A172 (cell line): ENCODE measurements at places on chromosomes 3 and 15. TPM values are rescaled to one million over a fixed set of nuclear protein-coding genes. Genes with fewer than 3 reads are reported as not detected.

The AHSG gene
- total RNA-seq, result not detected in 2 replicates

The B3GNT5 gene
- 15.8 and 18.0 TPM in 2 replicates for total RNA-seq

The GASK1A gene
- total RNA-seq, result not detected in 2 replicates

The CCDC39 gene
- 0.22 TPM in 1 of 2 replicates, not detected in the other for total RNA-seq

The LOXL1 gene
- 91.0 and 92.8 TPM in 2 replicates for total RNA-seq

The C3orf52 gene
- total RNA-seq, result 8.7 and 9.4 TPM in 2 replicates

The CPNE4 gene
- not detected in 2 replicates for total RNA-seq

The TLNRD1 gene
- total RNA-seq, result 9.4 and 11.8 TPM in 2 replicates

The NUSAP1 gene
- total RNA-seq, result 182 and 215 TPM in 2 replicates

The ITIH1 gene
- not detected in 2 replicates for total RNA-seq

The VIPR1 gene
- not detected in 2 replicates for total RNA-seq

The KBTBD12 gene
- not detected in 2 replicates for total RNA-seq

The PLAAT1 gene
- 7.5 and 29.3 TPM in 2 replicates for total RNA-seq

The ZFYVE19 gene
- total RNA-seq, result 24.6 and 36.2 TPM in 2 replicates

The ATG3 gene
- total RNA-seq, result 87.3 and 136 TPM in 2 replicates

The A4GNT gene
- total RNA-seq, result not detected in 2 replicates

The GRIP2 gene
- 0.10 TPM in 1 of 2 replicates, not detected in the other for total RNA-seq

The FHIT gene
- total RNA-seq, result 0.10 and 1.3 TPM in 2 replicates
